ENCODE measurements at places on chromosomes 6 and 20.

- DNase-seq: no peak
These were observed 11.0 kb downstream of the DDR1 start for GRCh38 chr6:30895343-30895742.

DNA sequence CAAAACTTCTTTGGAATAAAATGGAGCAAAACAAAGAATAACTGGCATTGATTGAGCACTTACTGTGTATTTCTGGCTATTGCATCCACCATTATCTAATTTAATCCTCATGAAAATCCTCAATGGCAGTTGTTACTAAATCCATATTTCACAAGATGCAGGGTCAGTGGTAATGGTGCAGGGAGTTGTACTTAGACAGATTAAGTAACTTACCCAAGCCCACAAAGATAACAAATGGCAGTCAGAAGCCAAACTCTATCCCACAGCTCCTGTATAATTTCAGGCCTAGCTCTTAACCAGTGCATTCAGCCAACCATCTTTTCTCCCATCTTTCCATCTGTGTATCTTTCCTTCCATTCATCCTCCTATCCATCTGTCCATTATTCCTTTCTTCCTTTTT, 29.3 kb upstream of the SSTR4 start:
- DNase-seq: no peak

DNA sequence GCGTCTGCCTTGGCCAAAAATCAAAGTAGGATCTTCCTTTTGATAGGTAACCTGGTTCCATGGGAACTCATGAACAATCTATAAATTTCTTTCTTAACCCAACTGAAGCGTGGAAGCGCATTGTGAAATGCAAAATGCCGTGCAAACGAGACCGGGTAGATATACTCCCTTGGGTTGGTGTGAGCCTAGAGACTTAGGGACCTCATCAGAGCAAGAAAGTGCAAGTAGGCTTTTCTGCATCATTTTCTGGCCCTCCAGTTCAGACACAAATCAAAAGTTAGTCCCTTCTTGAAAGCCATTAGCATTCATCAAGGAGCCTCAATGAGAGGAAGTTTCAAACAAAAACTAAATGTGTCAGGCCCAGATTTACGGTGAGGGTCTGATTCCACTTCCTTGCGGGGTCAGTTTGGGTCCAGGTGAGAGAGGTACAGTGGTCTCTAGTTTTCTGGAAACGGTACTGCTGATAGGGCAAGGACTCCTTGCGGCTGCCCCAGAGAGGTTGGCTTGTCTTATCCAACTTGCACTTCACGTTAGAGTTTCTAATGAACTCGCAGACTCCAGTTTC, 5.3 kb upstream of the ZNF184 start:
- DNase-seq: no peak

DNA sequence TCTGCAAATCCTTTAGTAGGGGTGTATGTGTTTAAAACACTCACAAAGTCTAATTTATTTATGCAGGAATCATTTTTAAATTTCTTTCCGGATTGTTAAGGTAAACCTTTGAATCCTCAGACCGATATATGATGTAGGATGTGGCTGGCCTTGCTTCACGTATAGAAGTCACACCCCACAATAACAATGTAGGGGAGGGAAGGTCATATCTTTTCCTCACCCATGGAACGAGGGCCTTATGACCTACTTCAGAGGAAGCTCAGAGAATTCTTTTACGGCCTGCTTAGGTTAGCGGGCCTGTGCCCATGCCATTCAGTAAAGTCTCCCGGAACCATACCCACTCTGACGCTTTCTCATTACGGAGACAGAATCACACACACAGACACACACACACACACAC, 102.9 kb downstream of the MAP3K7 start:
- no peak for DNase-seq

DNA sequence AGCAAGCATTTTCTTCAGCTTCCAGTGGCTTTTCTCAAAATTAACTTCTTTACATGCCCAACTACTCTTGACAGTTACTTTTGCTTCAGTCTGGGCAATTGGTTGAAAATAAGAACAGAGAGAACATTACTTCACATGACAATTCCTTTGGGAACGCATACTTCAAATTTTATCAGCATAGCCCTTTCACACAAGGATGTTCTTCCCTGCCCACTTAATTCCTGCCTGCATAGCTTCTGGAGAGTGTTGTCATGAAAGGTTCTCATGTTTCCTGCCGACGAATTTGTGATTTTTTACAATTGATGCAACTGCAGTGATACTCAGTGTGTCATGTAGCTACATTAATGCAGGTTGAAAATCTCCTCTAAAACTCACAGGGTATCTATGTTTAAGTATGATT, 22.0 kb upstream of the SNRNP48 start:
- no peak for DNase-seq

DNA sequence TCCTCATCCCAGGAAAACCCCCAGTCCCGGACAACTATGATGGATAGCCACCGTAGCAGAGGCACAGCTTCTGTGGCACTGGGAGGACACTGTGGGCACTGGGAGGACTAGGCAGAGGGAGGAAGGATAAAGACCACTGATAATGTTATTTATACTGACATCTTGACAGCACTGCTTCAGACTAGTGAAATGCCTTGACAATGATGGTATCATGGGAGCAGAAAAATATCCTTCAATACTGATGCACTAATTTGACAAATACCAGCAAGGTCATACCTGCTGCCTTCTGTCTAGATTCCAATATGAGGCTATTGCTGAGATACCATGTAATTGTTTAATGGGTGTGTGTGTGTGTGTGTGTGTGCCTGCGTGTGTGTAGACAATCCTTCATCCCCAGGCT, 148.6 kb downstream of the PHACTR1 start:
- DNase-seq: no peak

- no peak for DNase-seq
These were observed 162.7 kb downstream of the CDK19 start for GRCh38 chr6:110652520-110652919.

- DNase-seq: no peak
These were observed 27.9 kb upstream of the SIRPG start for GRCh38 chr20:1685304-1686052.

DNA sequence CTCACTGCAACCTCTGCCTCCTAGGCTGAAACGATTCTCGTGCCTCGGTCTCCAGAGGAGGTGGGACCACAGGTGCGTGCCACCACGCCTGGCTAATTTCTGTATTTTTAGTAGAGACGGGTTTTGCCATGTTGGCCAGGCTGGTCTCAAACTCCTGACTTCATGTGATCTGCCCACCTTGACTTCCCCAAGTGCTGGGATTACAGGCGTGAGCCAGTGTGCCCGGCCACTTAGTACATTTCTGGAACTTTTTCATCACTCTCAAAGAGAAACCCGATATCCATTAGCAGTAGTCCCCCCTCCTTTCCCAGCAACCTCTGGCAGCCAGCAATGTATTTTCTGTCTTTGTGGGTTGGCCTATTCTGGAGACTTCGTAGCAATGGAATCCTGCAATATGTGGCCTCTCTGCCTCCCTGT, 109.8 kb downstream of the JARID2 start:
- DNase-seq: no peak

DNA sequence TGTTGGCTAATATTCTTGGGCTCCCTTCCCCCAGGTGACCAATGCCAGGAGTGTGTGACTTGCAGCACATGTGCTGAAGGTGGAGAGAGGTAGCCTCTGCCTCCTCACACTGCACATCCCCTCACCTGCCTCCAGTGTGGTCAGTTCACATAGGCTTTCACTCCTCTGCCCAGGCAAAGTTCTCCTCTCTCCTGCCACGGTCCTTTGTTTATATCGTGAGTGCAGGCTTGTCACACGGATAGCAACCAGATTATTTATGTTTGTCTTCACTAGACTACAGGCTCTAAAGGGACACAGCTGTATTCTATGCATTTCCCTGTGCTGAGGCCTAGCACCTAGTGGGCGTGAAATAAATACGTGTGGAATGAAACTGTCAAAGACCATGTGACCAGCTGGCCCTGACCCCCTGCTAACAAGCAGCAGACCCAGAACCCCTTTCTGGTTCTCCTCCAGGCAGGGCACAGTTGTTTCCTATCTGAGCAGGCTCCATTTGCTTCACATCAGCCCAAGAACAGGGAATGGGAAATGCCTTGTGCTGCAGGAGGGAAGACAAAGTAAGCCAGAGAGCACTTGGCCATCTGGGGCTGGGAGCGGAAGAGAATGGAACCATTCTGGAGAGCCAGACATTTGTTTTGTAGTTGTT, 42.3 kb downstream of the UNC5CL start:
- no peak for DNase-seq

- DNase-seq: no peak
These were observed 181.2 kb downstream of the ZDHHC14 start for GRCh38 chr6:157561929-157562810.

DNA sequence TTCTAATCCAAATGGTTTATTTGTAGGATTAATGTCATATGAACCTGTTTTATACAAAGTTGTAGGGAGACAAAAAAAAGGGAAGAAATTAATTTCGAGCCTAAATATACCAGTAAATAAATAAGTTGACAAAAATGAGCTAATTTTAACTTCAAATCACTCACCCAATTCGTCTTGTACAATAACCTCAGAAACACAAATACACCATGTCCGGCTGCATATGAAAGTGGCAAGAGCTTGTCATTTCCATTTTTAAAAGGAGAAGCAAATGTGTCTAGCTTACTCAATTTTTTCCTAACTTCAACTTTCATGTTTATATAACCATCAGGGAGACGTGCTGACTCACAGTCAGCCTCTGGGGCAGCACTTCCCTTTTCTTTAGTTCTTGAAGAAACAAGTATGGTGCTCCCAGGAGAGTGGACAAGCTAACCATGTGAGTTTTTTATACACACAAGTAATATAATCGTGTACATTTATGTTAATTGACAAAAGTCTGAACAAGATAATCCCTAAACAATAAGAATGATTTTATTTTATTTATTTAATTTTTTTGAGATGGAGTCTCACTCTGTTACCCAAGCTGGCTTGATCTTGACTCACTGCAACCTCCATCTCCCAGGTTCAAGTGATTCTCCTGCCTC, 55.5 kb upstream of the SGK1 start:
- no peak for DNase-seq

- no peak for DNase-seq
These were observed 396.9 kb upstream of the ADGRB3 start for GRCh38 chr6:68238097-68238601.

DNA sequence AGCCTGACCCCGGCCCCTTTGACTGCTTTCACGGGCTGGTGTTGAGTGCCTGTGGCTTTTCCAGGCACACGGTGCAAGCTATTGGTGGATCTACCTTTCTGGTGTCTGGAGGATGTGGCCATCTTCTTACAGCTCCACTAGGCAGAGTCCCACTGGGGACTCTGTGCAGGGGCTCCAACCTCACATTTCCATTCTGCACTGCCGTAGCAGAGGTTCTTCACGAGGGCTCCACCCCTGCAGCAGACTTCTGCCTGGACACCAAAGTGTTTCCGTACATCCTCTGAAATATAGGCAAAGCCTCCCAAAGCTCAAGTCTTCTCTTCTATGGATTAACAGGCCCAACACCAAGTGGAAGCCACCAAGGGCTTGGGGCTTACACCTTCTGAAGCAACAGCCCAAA, 691.5 kb upstream of the POU3F2 start:
- no peak for DNase-seq

GRCh38 chr6:160457823-160458222, 109.6 kb downstream of the SLC22A3 start:
- no peak for DNase-seq

DNA sequence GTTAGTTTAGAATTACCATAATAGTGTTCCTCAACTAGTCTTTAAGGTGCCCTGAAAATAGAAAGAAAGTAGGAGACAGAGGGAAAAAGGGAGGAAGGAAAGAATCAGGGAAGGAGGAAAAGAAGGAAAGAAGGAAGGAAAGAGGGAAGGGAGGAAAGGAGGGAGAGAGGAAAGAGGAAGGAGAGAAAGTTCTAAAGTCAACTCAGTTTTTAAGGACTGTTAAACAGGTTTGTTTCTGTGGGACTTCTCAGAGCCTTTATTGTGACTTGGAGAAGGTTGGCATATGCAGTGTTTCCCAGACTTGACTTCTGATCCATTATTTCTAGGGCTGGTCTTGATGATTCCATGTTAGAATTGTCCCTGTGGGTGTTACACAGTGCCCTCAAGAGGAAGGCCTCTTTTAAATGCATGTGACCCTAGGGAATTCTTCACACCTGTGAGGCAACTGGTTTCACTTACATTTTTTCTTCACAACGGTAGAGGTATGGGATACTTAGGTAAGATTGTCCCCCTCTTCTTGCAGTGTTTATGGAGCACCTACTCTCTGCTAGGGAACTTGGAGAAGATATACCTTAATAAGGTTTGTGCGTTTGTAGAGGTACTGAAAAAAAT, 132.7 kb upstream of the GMDS start:
- DNase-seq: no peak

GRCh38 chr6:31830886-31831335, 3.4 kb downstream of the HSPA1B start:
- no peak for DNase-seq

DNA sequence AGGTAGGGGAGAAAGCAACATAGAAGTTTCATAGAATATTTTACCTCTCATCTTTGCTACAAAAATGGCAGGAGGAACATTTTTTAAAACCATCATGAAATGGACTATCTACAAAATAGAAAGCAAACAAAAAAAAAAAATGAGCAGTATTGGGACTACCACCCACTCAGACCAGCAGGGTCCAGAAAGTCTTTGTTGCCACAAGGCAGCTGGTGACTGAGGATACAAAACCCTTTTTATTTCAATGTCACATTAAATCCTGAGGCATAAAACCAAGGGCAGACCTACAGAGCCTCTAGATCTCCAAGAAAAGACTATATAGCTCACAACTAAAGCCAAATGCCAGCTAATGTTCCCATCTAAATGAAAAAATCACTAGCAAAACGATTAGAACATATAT, 282.2 kb downstream of the PTPRK start:
- no peak for DNase-seq

- DNase-seq: no peak
These were observed 190.1 kb upstream of the ARID1B start for GRCh38 chr6:156587071-156587470.

GRCh38 chr6:72620871-72621290, 983 bp upstream of the KCNQ5 start:
- DNase-seq: no peak

- no peak for DNase-seq
These were observed 108.2 kb upstream of the NFATC2 start for GRCh38 chr20:51650685-51651134.

- DNase-seq: no peak
These were observed 66.7 kb downstream of the SMOC2 start for GRCh38 chr6:168507730-168508129.

GRCh38 chr6:38067263-38067980, 247.9 kb downstream of the ZFAND3 start:
- DNase-seq: no peak

GRCh38 chr6:127404594-127405178, 54.5 kb downstream of the KIAA0408 start:
- no peak for DNase-seq

DNA sequence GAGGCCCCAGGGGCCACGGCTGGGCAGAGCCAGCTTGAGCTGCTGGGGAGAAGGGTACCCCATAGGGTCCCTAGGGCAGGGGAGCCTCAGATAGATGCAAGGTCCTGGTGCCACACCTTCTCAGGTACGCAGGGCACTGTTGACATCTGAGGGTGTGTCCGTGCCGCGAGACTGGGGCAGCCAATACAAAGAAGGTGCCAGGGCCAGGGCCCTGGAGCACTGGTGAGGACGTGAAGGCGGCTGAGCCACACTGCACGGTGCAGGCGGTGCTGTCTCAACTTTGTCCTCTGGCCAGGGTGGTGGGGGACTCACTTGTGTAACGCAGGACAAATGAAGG, 649 bp upstream of the LRRC73 start:
- DNase-seq: no peak

All from BE2C (cell line).